ENCODE measurements at places on chromosomes 12 and 14.

DNA sequence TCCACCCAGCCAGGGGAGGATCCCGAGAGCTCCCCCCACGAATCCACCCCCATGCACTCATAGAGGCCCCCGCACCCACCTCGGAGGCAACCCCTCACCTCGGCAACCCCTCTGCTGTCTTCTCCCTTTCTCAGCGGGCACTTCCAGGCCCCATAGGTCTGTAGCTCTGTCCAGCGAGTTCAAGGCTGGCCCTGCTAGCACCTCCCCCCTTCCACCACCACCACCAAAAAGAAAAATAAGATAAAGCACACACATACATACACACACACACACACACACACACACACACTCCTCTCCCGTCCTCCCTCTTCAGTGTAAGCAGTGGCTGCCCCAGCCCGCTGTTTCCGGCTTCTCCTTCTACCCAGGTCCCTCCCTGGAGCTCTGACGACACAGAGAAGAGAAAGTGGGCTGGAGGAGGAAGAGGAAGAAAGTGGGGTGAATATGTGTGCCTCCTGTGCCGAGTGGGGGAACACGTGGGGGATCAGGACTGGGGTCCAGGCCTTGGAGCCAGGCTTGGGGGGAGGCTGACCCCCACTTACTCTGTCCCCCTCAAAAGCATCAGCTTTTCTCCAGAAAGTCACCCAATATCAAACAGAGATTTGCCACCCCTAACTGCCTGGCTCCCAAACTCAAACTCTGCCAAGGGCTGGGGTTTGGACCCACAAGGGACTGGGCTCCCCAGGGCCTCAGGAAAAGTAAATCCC is at the start of gene STAT6:
TSS of gene STAT6 (minus strand) at position 332 of the 704 bp plus-strand sequence. CDS start 3,084 bp downstream, outside the sequence.
- DNase-seq: peak; percentile 75

GRCh38 chr12:14960548-14961465 is 594 bp downstream of the ARHGDIB start:
- no peak for DNase-seq

DNA sequence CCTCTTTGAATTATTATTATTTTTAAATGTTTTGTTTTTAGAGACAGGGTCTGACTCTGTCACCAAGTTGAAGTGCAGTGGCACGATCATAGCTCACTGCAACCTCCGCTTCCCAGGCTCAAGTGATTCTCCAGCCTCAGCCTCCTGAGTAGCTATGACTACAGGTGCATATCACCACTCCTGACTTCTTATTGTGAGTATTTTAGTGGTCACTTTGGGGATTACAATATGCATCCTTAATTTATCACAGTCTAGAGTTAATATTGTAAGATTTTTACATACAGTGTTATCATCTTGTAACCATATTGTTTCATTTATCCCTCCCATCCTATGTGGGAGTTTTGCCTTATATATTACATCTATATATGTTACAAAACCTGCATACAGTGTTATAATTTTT is 13.4 kb downstream of the FGF23 start:
- DNase-seq: no peak

- no peak for DNase-seq
Measured at GRCh38 chr12:13627536-13627935, 353.9 kb downstream of the GRIN2B start.

GRCh38 chr14:49641697-49642129 is 6.7 kb upstream of the DNAAF2 start:
- no peak for DNase-seq

- peak; percentile 8 for DNase-seq
Measured at GRCh38 chr14:97120611-97121031, 323.4 kb downstream of the VRK1 start.

DNA sequence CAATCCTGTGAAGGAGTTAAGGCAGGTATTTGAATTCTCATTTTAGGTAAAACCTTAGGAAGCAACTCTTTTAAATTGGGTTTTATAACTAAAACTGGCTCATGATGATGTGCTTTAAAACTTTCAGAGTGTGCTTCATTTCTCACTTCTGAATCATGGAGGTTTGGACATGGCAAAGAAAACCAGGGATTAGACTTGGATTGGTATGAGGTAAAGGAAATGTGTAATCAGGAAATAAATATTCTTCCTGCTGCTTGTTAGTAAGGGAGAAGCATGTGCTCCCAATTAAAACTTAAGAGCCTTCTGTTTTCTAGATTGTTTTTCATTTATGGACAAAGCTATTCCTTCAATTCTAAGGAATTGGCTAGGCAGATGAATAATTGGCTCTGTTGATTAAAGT is 57.4 kb downstream of the FBXO33 start:
- no peak for DNase-seq

DNA sequence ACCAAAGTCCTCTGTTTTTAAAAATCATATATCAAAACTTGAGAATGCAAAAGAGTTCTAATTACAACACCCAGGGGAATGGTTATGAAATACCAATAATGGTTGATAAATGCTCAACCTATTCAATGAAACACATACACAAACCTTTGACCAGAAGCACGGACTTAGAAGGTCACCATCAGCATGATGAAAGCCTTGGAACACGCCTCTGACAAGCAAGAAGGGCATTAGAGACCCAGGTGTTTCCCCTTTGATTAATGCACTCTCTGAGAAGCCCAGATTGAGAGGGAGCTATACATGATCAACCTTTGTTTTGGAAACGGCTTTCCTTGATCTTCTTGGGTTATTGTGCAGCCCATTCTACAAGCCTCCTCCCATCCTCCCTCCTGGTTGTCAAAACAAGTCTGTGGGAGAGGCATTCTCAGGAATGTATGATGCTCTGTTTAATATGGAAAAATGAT is 69.0 kb downstream of the ZFP36L1 start:
- DNase-seq: no peak

DNA sequence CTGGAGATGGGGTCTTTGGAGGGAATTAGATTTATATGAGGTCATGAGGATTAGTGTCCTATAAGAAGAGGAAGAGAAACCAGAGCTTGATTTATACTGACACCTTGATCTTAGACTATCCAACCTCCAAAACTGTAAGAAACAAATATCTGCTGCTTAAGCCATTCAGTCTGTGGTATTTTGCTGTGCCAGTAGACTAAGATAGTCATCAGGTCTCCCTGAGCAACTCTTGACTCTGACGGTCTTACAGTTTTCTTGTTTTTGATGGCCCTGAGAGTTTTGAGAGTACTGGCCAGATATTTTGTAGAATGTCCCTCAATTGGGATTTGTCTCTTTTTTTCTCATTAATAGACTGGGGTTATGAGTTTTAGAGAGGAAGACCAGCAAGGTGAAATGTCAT is 51.7 kb downstream of the TSHR start:
- no peak for DNase-seq

DNA sequence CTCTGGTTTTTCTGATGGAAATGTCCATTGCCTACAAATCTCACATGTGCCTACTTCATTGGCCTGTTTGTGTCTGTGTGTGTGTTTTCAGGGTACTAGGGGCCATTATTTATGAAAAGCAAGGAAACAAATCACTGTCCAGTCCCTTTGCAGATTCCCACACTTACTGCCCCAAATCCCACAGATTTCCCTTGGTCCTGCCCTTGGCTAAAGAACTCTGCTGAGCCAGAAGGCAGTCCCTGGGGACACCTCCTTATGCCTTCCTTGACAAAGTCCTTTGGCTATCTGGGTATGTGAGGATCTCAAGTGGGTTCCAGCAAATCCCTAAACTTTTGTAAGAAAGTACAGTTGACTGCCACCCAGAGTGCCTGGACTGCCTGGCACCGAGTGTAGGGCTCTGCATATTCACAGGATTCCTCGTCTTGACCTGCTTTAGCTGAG is 388.1 kb downstream of the BCAT1 start:
- no peak for DNase-seq

Measured in stimulated activated CD8-positive, alpha-beta memory T cell treated with anti-CD3 and anti-CD28 coated beads, Interleukin-2, amount 100 ng/mL, for 1 hour (primary cell).